ENCODE measurements at places on chromosomes 4 and X.

- no peak for DNase-seq
These were observed 437.5 kb upstream of the FGF16 start for GRCh38 chrX:77009691-77010090.

GRCh38 chr4:2831611-2832308 is 11.9 kb upstream of the ADD1 start:
- DNase-seq: no peak

DNA sequence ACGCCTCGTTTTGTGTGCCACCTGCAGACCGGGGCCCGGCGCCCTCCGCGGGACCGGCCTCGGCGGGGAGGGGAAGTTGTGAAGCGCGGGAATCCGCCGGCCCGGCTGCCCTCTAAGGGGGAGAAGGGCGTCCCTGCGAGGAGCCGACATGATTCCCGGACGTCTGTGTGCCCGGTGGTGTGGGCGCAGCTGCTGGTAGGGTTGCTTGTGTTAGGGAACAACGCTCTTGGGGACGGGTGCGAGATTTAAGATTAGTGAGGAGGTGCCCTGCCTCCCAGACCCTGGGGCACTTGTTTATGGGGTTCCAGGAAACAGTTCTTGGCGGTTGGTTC is 627 bp downstream of the CDKN2AIP start:
- peak; percentile 52 for DNase-seq

DNA sequence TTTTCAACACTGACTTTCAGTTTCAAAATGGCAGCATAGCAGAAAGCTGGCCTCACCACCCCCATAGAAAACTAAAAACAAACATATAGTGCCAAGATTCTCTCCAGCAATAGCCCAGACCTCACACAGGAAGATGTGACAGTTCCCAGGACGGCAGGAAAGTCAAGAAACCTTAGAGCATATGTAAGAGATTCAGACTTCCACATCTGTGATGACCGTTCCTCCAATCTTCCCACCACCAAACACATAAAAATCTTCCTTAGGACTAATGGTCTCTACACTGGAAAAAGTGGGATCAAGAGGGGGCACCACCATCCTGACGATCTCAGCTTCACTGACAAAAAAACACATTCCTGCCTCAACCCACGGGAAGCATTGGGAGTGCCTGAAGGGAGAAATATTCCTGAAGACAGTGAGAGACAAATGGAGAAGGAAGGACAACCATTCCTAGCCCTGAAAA is 134.1 kb upstream of the CPXCR1 start:
- DNase-seq: no peak

Measured in glutamatergic neuron (in vitro differentiated cells).